ENCODE measurements at places on chromosomes 12 and 14.

GRCh38 chr14:56358851-56359614 is 220.6 kb upstream of the TMEM260 start:
- no peak for DNase-seq

- DNase-seq, result peak; percentile 49
Measured at GRCh38 chr12:24661657-24662096, 287.2 kb downstream of the BCAT1 start.

DNA sequence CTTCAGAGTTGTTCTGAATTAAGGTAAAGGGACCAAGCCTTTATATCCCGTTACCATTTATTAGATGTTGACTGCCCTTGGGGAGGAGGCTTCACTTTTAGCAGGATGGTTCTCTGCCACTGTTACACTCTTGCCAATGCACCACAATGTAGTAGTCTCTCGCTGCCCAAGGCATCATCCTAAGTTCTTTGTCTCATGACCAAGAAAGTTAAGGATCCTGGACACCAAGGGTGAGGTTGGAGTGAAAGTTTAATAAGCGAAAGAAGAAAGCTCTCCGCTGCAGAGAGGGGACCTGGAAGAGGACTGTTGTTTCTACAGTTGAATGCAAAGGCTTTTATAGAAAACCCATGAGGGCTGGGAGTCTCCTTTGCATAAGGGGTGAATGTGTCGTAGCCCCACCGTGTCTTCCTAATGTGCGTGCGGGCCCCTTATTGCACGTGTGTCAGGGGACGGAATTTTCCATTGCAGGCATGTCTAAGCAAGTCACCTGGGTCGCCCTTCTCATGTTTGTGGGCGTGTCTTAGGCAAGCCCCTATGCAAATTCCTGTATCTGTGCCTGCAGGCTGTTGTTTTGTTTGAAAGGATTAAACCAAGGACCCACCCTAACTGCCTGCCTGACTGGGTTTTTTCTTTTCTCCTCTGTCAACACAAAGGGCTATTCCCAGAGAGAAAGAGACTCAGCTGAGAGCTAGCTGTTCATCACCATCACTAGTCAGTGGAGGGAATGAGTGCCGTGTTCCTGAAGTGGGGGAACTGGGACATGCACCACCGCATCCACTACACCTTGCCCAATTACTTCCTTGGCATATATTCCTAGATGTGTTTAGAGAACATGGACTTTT is 17.6 kb upstream of the RNASE1 start:
- DNase-seq, result no peak

DNA sequence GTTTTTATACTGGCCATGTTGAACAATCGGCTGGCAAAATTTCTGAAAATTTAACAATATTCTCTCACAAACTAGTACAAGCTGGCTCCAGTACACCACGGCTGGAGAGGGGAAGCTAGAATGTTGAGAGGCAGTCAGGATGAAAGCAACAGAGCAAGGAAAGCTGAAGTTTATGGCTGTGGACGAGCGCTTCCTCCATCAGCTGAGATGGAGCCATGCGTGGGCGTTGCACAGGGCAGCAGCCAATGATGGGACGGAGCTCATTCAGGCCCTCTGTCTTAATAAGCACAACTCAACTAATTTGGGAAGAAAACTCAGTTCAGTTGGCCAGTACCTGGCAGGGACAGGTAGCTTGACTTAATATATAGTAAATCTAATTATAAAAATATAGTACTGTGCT is 14.1 kb upstream of the DCP1B start:
- DNase-seq, result no peak

- DNase-seq, result no peak
Measured at GRCh38 chr14:75689012-75689411, 28.0 kb downstream of the TTLL5 start.

DNA sequence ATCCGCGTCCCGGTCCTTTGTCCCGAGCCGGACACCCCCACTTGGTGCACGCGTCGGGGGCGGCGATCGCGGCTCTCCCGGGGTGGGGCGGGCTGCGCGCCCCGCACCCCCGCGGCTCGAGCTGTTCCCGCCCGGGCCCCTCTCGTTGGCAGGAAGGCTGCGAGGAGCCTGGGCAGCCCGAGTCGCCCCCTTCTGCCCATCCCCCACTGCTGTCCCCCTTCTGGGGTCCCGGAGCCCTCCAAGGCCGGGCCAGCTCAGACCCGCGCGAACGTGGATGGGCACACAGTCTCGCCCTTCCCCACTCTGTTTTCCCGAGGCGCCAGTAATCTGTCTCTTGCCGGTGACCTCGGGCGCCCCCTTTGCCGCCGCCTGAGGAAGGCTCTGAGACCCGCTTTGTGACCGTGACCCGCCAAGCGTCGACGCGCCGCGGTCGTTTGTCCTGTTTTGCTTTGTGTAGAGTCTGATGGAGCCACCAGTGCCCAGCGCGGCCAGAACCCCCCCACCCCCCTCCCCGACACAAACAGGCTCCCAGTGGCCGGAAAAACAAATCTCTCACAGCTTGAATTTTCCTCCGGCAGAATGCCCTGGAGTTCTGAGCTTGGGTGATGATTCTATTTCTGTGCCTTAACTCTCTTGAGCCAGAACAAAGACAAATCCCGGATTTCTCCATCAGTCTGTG is 610 bp downstream of the C14orf132 start:
- no peak for DNase-seq

- DNase-seq, result no peak
Measured at GRCh38 chr14:24766434-24766833, 132.4 kb upstream of the GZMB start.

GRCh38 chr14:64190974-64191502 is 103.1 kb downstream of the ESR2 start:
- no peak for DNase-seq

DNA sequence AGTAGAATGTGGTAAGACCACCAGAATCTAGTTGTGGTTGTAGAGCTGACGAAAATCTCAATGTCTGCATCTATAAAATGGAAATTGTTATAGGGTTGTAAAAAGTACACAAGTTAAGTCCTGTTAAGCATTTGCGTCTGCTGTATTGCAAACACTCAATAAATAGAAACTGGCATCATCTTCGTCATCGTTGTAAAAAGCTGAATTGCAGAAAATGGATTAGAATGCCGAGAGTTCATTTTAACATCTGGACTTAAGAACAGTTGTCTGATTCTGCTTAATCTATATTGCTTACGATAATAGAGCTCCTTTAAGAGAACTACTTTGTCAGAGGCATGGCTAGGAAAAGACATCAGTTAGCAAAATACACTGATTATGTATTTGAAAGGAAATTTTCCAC is 33.2 kb downstream of the KCNMB4 start:
- no peak for DNase-seq

DNA sequence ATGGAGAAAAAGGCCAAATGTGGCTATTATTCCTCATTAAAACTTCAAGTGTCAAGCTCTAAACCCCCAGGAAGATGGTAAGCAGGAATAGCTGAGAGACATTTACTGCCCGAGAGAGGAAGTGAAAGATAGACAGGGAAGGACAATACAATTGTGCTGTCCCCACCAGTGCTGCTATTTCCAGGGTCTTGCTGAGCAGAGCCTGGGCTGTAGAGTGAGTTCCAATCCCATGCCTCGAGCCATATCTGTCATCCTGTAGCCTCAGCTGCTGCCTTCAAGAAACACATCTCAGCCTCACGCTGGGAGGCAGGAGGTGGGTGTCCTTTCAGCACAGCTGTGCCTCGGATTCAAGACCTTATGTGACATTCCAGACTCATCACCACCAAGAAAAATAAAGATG is 114.0 kb downstream of the RPAP3 start:
- no peak for DNase-seq

GRCh38 chr14:29220566-29220965 is 454.0 kb downstream of the FOXG1 start:
- DNase-seq, result no peak

DNA sequence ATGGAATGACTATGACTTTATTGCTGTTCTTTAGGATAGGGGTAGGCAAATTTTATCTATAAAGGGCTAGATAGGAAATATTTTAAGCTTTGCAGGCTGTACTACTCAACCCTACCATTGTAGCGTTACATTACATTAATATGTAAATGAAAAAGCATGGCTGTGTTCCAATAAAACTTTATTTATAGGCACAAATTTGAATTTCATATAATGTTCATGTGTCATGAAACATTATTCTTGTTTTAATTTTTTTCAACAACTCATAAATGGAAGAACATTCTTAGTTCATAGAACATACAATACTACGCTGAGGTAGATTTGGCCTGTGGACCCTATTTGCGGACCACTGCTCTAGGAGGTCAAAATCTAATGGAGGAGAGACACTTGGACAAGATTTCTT is 133.7 kb downstream of the SOX5 start:
- no peak for DNase-seq

- peak; percentile 36 for DNase-seq
Measured at GRCh38 chr14:28142400-28143015, 624.1 kb upstream of the FOXG1 start.

GRCh38 chr12:61879229-61879628 is 381.0 kb upstream of the USP15 start:
- DNase-seq, result no peak

GRCh38 chr12:49292729-49293055 is 2.3 kb upstream of the PRPH start:
- DNase-seq, result no peak

DNA sequence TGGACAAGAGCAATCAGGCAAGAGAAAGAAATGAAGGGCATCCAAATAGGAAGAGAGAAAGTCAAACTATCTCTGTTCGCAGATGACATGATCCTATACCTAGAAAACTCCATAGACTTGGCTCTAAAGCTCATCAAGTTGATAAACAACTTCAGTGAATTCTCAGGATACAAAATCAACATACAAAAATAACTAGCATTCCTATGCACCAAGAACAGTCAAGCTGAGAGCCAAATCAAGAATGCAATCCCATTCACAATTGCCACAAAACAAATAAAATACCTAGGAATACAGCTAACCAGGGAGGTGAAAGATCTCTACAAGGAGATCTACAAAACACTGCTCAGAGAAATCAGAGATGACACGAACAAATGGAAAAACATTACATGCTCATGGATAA is 417.5 kb upstream of the ATP2B1 start:
- DNase-seq, result no peak

GRCh38 chr14:40113671-40114070 is 681.4 kb upstream of the FBXO33 start:
- no peak for DNase-seq

GRCh38 chr14:23062002-23062401 is 4.7 kb upstream of the CDH24 start:
- peak; percentile 93 for DNase-seq

DNA sequence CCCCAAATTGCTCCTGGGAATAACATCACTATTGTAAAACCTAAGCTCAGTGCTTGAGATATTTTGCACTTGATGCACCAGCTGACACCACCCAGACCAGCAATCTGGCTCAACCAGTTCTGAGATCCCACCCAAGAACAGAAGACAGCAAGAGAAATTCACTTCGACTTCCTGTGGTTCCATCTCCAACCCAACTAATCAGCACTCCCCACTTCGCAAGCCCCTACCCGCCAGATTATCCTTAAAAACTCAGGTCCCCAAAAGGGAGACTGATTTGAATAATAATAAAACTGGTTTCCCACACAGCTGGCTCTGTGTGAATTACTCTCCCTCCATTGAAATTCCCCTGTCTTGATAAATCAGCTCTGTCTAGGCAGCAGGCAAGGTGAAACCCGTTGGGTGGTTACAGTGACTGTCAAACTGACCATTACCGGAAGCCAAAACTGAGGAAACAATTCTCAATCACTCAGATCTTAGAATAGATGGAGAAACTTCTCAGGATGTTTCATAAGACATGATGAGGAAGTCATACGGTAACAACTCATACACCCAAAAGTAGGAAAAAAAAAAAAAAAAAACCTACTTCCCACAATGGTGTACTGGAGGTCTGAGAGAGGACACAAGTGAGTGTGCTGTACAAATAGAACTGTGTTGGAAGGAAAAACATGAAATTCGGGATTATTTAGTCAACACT is 92.4 kb downstream of the TMTC1 start:
- DNase-seq, result peak; percentile 44

- no peak for DNase-seq
Measured at GRCh38 chr12:48237162-48237561, 34.1 kb upstream of the OR10AD1 start.

DNA sequence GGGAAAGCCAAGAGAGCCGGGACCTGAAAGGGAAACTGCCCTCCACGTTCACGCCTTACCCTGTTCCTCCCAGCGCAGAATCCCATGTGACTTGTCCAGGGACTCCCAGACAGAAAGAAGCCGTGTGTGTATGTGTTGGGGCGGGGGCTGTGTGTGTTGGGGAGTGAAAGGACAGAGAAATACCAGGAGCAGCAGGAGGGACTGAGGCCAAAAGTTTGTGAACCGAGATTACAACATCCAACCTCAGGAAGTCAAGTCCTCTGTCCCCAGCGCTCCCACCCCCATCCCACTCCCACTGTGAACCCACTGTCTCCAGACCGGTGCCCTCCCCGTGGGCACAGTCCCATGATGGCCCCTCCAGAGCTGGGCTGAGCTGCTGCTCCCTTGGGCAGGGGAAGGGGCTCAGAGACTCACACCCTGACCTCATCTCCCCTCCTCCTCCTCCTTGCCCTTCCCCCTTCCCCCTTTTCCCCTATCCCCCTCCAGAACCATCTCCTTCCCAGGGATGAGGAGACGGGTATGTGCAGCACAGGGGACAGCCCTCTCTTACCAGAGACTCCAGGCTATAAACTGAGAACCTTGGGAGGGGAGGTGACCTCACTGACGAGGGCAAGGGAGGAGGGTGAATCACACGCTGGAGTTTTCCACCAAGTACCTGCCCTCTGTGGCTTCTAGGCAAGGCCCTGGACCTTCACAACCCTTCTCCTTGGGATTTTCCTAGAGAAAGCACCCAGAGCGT is at the start of gene SLC6A12:
SLC6A12 (minus strand) TSS at position 155 of the 739 bp plus-strand sequence. CDS start 4,171 bp downstream, outside the sequence.
- no peak for DNase-seq

DNA sequence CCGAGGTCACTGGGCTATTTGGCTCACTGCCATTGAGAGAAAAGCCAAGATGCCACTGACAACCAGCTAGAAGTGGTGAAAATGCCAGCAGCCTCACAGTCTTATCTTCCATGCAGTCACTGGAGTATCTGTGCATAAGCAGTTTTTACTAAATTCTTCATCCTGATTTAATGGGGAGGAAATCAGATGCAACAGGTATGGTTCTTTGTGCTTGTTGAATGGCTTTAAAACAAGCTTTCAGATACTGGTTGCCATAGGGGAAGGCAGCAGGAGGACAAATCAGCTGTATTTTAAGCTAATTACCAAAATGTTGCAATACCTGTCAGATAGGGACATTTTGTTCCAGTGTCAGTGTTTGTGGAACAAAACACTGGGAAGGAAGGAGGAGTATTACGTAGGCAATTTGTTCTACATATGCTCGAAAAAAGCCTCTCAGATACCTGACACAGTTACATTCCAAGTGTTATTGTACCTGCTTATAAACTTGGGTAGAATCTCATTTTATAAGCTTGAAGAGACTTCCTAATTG is 54.1 kb upstream of the ARHGAP5 start:
- no peak for DNase-seq

GRCh38 chr14:100275214-100275613 is 31.0 kb downstream of the SLC25A29 start:
- no peak for DNase-seq

GRCh38 chr12:56836317-56836716 is 73.2 kb downstream of the HSD17B6 start:
- DNase-seq, result peak; percentile 90

GRCh38 chr14:105452963-105453362 is 21.7 kb upstream of the CRIP2 start:
- no peak for DNase-seq
